ENCODE measurements at places on chromosomes 4 and X. TPM values are rescaled to one million over a fixed set of nuclear protein-coding genes. Genes with fewer than 3 reads are reported as not detected.

Gene EDA2R
- 7.9 TPM for total RNA-seq

Gene F8A1
- 33.1 TPM for total RNA-seq

Gene NDUFC1
- total RNA-seq, result 47.9 TPM

Gene TAPT1
- total RNA-seq, result 42.9 TPM

DNA sequence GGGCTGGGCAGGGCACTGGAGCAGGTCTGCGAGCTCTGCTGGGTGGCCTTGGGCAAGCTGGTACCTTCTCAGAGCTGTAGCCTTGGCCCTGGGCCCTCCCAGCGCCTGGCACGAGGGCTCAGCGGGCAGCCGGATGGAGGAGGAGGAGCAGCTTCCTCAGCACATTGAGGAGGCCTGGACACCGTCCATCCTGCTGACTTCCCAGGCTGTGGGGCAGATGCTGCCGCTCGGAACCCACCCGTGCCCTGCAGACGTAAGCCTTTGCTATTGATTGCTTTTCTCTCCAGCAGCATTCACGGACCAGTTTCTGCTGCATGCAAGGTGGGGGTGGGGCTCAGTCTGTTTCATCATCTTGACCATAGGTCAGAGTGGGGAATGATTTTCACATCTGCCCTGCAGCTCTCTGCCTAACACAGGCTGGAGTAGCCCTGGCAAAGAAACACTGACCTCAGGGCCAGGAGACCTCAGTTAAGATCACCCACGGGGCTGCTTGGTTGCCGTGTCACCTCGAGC, 80.7 kb upstream of the PSAPL1 start:
- DNase-seq, result no peak

GRCh38 chrX:11754958-11755645, 2.9 kb upstream of the MSL3 start:
- no peak for DNase-seq

Data from left lung (tissue), 14 donors.